ENCODE measurements at places on chromosomes 5 and 9.

DNA sequence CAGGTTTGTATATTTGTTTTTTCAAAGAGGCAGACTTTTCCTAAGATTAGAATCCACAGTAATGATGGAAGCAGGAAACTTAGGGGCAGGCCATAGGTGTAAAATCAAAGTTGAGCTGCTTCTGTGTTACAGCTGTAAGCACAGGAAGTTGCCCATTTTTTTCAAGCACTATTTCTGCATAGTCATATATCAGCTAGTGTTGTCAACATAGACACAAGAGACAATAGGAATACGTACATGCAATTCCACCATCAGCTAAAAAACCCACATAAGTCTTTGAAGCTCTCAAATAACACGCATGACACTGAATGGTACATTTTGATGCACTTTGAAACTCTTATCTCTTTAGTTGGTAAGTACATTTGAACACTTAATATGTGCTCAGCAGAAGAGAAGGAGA is 20.2 kb upstream of the SMIM15 start:
- no peak for DNase-seq

- no peak for DNase-seq
These were observed 4.8 kb downstream of the IL17B start for GRCh38 chr5:149374303-149374702.

GRCh38 chr5:620152-620551 is 8.0 kb downstream of the CEP72 start:
- no peak for DNase-seq

- no peak for DNase-seq
These were observed 182.2 kb upstream of the ISL1 start for GRCh38 chr5:51201024-51201423.

DNA sequence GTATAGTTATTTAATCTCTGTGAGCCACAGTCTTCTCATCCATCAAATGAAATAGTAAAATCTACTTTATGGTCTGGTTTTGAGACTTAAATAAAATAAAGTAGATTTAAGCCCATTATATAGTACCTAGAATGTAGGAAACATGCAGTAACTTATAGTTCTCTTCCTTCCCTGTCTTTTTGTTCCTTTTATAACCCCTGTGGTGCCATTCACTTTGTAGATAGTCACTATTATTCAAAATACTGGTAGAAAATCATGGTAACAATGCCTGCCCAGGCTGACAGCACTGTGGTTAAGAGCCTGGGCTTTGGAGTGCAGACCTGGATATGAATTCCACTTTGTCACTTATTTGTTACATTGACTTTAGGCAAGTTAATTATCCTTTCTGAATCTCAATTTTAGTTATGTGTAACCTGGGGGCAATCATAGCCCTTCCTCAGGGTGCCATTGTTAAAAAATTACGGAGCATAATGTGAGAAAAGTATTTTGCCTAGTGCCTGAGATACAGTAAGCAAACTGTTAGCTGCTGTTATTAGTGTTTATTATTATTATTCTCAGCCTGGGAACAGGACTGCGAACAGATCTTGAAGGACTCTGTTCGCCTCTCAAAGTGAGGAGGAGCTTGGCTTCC is 100.4 kb downstream of the RALGPS1 start:
- no peak for DNase-seq

DNA sequence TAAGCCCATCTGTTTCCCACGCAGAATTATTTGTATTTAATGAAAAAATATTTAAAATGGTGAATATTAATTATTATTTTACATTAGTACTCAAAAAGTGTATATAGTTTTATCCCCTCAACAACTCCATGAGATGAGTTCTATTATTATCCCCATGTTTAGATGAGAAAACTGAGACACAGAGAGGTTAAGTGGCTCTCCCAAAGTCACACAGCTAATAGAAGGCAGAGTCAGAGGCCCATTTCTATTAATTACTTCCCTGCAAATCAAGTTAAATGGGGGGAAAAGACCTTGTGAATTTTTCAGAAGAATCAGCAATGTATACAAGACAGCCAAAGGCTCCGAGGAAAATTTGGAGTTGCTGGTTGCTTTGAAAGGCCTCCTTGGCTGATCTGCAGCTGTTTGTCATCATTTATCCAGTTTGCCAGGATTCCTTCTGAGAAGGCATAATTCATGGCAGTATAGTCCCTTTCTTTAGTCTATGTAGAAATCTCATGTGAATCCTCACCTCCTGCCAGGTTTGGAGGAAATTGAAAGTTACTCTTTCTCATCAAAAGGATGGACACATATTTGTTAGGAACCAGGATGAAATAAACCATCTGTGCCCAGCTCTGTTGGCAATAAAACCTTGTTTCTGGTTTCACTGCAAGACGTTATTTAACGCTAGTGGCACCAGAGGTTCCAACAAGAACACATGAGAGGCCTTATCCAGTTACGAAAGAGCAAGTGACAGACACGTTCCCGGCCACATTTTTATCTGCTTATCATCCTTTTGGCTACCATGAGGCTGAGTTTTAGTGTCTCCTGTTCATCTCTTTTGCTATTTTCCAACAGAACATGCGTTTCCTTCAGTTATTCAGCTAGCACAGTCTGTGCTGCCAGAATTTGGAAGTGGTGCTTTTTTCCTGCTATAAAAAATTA is 621 bp downstream of the FYB1 start:
- DNase-seq = no peak

- no peak for DNase-seq
These were observed 545 bp downstream of the HMGCS1 start for GRCh38 chr5:43312699-43313034.

Data from cortex of kidney (tissue), 1 donor.